Stimulated activated CD4-positive, alpha-beta T cell treated with anti-CD3 and anti-CD28 coated beads, Interleukin-1b, Interleukin-23, amount 100 ng/mL, for 1 hour (primary cell): ENCODE measurements at places on chromosomes 6 and 20.

DNA sequence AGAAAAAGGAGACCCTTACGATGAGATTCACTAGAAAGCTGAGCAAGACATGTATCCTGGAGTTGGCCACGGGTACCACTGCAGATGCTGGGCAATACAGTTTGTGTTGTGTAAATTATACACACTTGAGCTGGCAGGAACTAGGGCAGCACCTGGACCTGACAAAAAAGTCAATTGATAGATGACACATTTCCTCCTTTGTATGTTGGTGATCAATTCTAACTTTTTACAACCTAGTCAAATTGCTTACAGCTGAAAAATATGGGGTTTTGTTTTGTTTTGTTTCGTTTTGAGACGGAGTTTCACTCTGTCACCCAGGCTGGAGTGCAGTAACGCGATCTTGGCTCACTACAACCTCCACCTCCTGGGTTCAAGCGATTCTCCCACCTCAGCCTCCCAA lies 108.9 kb downstream of the UST start:
- no peak for DNase-seq

GRCh38 chr6:48985025-48985424 lies 478.0 kb downstream of the MMUT start:
- no peak for DNase-seq

DNA sequence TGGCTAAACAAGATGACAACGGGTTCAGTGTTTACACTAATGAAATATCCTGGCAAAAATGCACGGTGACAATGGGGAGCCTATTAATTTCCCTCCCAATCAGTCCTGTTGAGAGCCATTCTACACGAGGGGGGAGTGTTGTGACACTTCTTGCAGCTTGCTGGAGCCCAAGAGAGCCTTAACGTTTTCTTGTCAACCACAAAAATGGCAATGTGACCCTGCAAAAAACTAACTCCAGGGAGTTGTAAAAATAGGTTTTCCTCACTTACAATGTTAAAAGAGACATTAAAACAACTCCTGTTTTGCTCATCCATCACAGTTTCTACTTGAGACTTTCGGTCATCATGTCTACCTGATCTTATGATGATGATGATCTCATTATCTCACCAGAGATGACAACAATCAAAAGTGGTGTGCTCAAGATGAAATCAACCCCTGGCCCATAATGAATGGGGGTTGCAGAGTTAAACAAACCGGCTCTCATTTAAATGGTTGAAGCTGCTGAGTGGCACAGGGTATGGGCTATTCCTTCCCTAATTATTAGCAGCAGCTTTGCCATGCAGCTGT lies 57.9 kb downstream of the GJA10 start:
- DNase-seq: no peak

- peak; percentile 38 for DNase-seq
Measured at GRCh38 chr6:37021356-37022129, 16.1 kb downstream of the FGD2 start.

GRCh38 chr6:94597487-94597886 lies 979.8 kb upstream of the MANEA start:
- DNase-seq: no peak

- DNase-seq: no peak
Measured at GRCh38 chr6:84166395-84166794, 61.0 kb downstream of the CEP162 start.

GRCh38 chr20:39069976-39070375 lies 107.8 kb downstream of the DHX35 start:
- DNase-seq: no peak

- no peak for DNase-seq
Measured at GRCh38 chr6:24795106-24795505, 3.6 kb downstream of the ARMH2 start.

DNA sequence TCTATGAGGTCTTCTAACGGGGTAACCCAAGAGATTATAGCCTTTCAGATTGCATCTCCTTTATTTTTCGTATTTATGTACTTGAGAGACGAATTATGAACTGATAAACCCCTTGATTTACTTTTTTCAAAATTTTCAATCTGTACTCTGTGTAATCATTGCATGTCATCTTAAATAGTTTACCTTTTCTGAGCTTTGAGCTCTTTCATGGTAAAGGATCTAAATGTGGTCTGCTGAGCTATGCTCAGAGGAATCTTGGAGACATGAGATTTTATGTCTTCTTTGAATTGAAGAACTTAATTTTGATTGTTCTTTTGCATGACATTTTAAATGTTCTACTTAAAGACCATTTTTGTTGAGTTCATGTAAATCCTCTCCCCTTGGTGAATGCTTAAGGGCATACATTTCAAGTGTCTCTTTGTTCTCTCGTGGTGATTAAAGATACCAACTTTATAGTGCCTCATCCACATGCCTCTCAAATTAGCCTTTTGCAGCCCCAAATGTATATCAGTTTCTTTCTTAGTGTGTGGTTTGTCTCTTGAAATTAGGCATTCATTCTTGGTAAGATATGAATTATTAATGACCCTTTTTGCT lies 116.3 kb upstream of the SCGN start:
- DNase-seq: no peak

DNA sequence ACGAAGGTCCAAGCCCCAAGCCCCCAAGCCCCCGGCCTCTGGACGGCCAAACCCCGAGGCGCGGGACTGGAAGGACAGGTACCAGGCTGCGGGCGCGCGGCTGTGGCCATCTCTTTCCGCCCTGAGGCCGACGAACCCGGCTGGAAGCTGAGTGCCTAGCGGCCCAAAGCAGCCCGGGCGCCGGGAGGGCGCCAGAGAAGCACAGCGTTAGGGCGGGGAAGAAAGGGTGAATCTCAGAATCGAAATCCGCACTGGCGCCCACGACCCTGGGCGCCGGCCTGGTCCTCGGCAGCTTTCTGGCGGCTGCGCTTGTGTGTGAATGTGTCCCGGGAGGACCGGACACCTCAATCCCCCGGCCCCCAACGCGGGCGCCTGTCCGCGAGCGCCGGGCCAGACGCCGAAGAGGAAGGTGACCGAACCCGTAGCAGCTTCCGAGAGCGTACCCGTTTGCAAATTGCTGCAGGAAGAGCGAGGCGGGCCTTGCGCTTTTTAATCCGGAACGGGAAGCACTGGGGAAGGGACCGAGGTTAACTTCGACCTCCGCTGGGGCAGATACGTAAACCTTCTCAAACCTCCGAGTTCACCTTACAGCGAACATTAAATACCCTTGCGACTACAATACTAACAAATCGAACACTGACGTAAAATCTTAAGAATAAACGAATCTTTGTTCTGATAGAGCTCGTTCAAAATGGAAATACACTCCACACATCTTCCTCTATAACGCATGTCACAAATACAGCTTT lies 2.9 kb downstream of the NRN1 start:
- DNase-seq: no peak

GRCh38 chr20:50310673-50311051 lies 120.0 kb downstream of the CEBPB start:
- no peak for DNase-seq

DNA sequence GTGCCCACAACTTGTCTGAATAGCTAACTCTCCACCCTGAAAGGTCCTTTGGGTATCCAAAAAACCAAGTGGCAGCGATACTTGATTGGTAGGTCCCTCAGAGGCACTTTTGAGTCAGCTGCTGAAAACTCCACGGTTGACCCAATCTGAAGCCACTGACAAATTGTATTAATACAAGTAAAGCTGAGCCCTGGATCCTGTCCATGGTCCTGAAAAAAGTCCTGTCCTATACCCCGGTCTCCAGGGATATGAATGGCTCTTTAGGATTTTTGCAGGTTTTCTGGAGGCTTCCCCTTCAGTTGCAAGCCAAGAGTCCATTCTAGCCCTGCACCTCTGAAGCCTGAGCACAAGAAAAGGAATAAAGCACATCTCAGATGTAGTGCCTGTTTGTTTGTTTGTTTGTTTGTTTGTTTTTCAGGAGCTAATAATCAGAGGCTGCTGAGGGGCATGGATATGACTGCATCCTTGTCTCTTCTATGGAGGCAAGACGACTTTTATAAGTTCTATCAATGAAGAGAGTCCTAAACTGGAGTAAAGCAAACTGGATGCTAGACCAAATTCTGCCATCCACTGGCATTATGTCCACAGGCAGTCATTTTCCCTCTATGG lies 1.7 kb upstream of the SLC12A5 start:
- DNase-seq: no peak

DNA sequence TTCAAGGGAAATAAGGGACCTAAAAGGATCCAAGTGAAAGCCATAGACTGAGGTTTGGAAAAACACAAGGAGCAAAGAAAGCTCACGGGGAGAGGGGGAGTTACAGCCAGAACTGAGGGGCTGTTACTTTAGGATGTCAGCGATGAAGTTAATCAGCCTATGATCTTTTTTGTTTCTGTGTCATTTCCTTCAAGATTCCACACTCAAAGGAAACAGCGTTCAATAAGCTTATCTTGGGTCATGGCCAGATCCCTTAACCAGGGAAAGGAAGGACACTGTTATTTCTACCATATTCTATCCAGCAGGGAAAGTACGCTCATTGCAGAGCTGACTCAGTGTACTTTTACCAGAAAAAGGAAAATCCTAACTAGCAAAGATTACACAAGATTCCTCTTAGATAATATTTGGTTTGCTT lies 132.8 kb downstream of the PFDN4 start:
- DNase-seq: no peak

- DNase-seq: no peak
Measured at GRCh38 chr6:40148882-40149573, 214.8 kb upstream of the MOCS1 start.

DNA sequence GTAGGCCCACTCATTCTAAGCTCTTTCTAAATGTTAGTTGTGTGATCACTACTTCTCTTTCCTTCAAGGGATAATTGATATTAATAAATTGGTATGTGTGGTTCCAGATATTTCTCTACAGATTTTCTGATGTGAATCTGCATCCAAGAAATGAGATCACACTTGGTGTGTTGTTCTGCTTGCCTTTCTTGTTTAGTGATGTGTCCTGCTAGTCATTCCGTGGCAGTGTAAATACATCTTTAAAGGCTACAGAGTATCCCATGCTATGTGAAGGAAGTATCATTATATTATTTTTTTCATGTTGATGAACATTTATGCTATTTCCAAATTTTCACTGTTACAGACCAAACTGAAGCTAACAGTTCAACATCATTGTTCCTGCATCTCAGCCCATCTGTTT lies 13.2 kb downstream of the CDH26 start:
- no peak for DNase-seq

DNA sequence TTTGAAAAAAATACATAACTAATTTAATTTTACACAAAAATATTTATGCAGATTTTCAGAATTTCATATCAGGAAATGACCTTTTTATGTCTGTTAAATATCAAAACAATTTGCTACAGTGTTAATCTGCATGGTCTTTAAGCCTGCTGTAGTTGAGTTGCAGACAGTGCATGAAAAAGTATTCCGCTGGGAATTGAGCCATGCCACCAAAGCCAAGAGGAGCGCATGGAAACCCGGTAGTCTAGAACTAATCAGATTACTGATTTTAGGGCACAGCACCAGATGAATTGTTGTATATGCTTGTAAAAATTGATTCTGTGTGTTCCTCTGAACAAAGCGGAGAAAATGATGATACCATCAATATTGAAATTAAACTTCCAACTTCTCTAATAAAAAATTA lies 34.3 kb upstream of the LAMP5 start:
- no peak for DNase-seq

DNA sequence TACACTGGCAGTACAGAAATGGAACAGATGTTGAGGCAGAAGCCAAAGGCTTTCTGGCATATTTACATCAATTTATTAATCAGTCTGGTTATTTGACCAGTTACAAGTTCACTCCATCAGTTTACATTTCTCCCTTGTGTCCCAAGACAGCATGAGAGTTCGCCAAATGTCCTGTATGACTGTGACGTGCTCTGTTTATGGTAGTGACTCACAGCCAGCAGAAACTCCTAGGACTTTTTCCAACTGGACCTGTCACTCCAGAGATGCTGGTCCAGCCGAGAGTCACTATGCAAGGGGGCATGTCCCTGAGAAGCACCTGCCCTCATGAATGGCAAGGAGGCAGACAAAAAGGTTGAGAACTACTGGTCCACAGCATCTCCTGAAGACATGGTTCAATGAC lies 160.0 kb downstream of the LRFN2 start:
- no peak for DNase-seq

DNA sequence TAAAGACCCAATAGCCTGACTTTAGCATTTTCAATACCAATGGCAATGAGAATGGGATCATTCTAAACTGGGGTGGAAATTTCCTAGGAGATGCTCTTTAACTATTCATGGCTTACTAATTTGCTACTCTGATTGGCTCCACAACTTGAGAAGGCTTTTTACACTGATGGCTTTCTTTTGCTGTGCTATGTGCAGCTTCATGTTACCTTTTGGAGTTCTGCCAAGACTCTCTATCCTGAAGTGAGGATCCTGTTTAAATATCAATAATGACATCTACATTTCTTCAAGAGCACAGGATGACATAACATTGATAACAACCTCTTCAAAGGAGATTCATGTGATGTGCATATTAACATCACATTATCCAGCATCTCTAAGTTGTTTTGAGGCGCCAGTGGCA lies 43.4 kb upstream of the SIRPG start:
- no peak for DNase-seq

DNA sequence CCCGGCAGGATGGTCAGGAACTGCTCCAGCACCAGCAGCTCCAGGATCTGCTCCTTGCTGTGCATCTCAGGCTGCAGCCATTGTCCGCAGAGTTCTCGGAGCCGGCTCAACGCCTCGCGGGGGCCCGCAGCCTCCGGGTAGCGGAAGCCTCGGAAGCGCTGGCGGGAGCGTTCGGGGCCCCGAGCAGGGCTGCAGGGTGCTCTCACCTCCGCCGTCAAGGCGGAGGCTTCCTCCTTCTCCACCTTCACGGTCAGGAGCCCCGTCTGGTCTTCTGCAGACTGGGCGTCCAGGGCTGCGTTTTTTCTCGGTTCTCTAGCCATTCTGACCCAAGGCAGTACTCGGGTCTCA lies 434 bp downstream of the ZKSCAN4 start:
- DNase-seq: no peak

GRCh38 chr20:48714764-48715163 lies 113.0 kb downstream of the PREX1 start:
- no peak for DNase-seq

GRCh38 chr20:47038566-47039560 lies 144.2 kb downstream of the EYA2 start:
- DNase-seq: no peak

GRCh38 chr6:5191722-5192121 lies 69.0 kb downstream of the LYRM4 start:
- DNase-seq: no peak

- no peak for DNase-seq
Measured at GRCh38 chr6:44843734-44844133, 456.2 kb downstream of the CDC5L start.

- DNase-seq: no peak
Measured at GRCh38 chr20:50686821-50687220, 4.5 kb downstream of the RIPOR3 start.

- no peak for DNase-seq
Measured at GRCh38 chr6:20483887-20484497, 50.3 kb upstream of the CDKAL1 start.

DNA sequence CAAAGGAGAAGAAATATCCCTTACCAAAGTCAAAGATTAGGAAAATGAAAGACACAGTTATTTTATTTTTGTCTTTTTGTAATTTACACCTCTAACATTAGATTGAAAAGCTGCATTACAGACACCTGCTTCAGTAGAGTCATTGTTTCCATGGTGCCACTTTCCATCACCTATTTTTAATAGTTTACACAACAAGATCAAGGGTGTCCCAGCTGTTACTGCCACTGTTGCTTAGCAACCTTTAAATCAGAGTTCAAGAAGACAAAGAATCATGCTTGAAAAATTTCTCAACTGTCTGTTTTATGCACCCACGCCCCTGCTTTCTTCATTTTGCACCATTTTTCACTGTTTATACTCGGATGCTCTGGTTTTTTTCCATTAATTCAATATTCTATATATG lies 668.2 kb upstream of the GJE1 start:
- no peak for DNase-seq
